Spleen (tissue), 13 donors: ENCODE measurements at places on chromosomes 2 and 18. TPM values are rescaled to one million over a fixed set of nuclear protein-coding genes. Genes with fewer than 3 reads are reported as not detected.

The FEV gene
- polyA plus RNA-seq, result not detected

The INHA gene
- 0.16 TPM for polyA plus RNA-seq

The MAPRE3 gene
- polyA plus RNA-seq, result 5.2 TPM

The RUFY4 gene
- polyA plus RNA-seq, result 0.32 TPM

The GULP1 gene
- polyA plus RNA-seq, result 1.3 TPM

The CD8B2 gene
- polyA plus RNA-seq, result not detected

The MARCO gene
- polyA plus RNA-seq, result 4.8 TPM

The TANK gene
- 37.5 TPM for polyA plus RNA-seq

The ANKRD30B gene
- polyA plus RNA-seq, result 0.06 TPM

The ABCB11 gene
- polyA plus RNA-seq, result 0.07 TPM

The PKP4 gene
- polyA plus RNA-seq, result 8.2 TPM

DNA sequence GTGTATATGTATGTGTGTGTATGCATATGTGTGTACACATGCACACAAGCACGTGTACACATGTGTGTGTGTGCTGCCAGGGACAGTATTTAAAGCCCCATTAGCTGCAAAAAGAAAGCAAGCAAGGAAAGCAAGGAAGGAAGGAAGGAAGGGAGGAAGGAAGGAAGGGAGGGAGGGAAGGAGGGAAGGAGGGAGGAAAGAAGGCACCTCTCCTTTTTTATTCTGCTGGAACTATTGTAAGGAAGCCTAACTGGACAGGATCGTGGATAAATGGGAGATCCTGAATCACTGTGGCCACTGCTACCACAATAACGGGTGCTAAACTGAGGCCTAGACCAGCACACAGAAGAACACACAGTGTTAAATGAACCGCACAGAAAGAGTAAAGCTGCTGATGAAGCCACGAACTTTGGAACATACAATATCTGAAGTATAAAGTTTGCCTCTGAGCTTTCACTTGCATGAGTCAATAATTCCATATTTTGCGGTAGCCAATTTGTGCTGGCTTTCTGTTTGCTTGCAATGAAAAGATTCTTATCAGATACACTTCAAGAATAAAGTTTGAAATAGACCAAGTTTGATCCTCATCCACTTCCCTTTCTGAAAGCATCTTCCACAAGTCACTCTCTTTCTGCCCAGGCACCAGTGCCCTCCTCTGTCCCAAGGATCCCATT is 15.5 kb downstream of the CACNB4 start:
- no peak for DNase-seq
- H3K4me3 ChIP-seq, result no peak overlapping the region
- no peaks in the 10 kb centered on the region for H3K36me3 ChIP-seq
- H3K27me3 ChIP-seq, result no peaks in the 10 kb centered on the region
- no peaks in the 10 kb centered on the region for H3K4me1 ChIP-seq

GRCh38 chr2:179574061-179574519 is 287.3 kb downstream of the ZNF385B start:
- no peaks in the 10 kb centered on the region for H3K4me1 ChIP-seq
- H3K27ac ChIP-seq, result no peak overlapping the region
- no peak for DNase-seq
- H3K27me3 ChIP-seq, result no peaks in the 10 kb centered on the region

DNA sequence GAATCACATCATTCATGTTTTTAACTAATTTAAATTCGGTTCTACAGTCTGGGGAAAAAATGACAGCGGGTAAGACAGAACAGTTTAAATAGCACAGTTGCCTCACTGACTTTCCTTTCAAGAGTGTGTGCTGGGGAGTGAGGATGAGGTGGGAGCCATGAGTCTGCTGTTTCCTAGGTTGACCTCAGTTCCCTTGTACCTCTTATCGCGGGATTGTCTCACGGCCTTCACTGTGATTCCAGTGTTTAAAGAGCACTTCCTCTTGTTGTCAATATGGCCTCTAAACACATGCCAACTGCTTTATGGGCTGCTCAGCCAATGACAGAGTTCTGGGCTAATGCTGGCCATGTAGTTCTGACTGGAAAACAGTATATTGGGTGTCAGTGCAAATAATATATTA is 41.6 kb upstream of the ALMS1 start:
- H3K27ac ChIP-seq, result no peak overlapping the region
- H3K36me3 ChIP-seq, result no peaks in the 10 kb centered on the region
- DNase-seq, result no peak
- H3K4me1 ChIP-seq, result no peaks in the 10 kb centered on the region
- no peak overlapping the region for H3K4me3 ChIP-seq

GRCh38 chr2:36357847-36358659 is 2.5 kb downstream of the CRIM1 start:
- H3K27me3 ChIP-seq, result peaks cover 29% of the 10 kb centered on the region
- no peaks in the 10 kb centered on the region for H3K36me3 ChIP-seq
- no peak for DNase-seq
- peak overlapping the region; percentile 48 for H3K4me3 ChIP-seq
- H3K4me1 ChIP-seq, result peaks cover 94% of the 10 kb centered on the region

GRCh38 chr2:36449943-36450392 is 94.4 kb downstream of the CRIM1 start:
- H3K4me3 ChIP-seq, result no peak overlapping the region
- peak overlapping the region; percentile 74 for H3K27ac ChIP-seq
- no peaks in the 10 kb centered on the region for H3K36me3 ChIP-seq
- H3K4me1 ChIP-seq, result peaks cover 27% of the 10 kb centered on the region
- no peaks in the 10 kb centered on the region for H3K27me3 ChIP-seq
- no peak for DNase-seq

DNA sequence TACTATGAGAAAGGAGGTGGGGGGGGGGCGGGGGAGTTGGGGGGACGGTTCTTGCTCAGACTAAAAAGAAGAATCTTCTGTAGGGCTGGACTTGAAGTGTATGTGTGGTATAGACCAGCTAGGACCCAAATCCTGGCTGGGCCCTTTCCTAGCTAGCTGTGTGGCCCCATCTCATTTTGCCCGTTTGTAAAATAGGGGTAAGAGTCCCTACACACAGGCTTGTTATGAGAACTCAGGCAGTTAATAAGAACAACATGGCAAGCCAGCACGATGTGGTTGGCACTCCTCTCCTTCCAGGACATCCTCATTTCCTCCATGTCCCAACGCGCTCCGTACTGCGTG is 1.1 kb downstream of the EVA1A start:
- peaks cover 70% of the 10 kb centered on the region for H3K27me3 ChIP-seq
- H3K4me3 ChIP-seq, result peak overlapping the region; percentile 49
- H3K4me1 ChIP-seq, result peaks cover 3% of the 10 kb centered on the region

DNA sequence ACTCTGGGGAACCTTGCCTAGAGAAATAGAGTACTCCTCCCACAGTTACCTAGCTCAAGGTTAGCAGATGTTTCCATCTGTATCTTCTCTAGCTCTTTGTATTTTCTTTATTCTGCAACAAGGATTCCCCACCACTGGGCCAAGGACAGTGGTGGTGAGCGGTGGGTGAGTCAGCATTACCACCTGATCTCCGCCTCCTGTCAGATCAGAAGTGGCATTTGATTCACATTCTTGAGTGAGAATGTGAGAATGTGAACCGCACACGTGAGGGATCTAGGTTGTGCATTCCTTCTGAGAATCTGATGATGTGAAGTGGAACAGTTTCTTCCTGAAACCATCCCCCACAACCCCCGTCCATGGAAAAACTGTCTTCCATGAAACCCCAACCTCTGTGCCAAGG is 9.0 kb downstream of the EPB41L3 start:
- H3K4me1 ChIP-seq, result no peaks in the 10 kb centered on the region
- no peak overlapping the region for H3K27ac ChIP-seq
- H3K4me3 ChIP-seq, result no peak overlapping the region
- no peak for DNase-seq

DNA sequence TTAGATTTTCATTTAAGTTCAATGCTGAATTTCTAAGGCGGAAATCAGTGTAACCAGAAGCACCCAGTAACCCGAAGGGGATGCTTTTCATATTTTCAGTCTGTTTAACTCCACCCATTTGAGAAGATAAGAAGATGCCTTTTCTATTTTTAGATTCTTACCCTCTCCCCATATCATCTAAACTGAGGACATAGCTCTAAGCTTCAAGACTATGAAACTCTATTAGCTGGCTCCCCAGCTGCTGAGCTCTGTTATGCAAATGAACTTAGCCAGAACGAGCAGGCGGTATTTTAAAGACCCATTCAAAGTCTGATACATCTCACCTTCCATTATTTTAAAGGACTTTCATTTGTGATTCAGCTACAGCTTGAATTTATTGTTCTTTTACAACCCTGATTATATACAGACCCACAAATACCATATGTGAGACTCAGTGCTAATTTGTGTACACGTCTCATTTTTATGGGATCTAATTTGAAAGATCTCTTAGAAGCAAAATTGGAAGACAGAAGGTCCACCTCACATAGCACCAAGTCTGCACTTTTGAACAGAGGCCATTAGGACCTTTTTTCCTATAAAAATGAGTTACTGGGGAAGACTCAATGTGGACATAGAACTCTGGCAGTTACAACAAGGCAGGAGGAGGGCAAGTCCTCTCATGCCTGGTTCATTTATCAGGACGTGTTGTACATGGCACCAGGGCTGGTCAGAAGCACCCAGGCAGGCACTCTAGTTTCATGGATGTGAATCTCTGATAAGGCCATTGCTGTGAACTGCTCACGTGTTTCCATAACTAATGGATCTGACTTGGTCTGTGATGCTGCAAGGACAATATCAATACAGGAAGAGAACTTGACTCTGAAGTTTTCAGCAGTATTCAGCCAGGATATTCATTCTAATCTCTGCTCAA is 16.3 kb downstream of the CDC42EP3 start:
- peak overlapping the region; percentile 81 for H3K27ac ChIP-seq
- no peak for DNase-seq
- no peaks in the 10 kb centered on the region for H3K27me3 ChIP-seq
- H3K4me3 ChIP-seq, result no peak overlapping the region
- peaks cover 80% of the 10 kb centered on the region for H3K4me1 ChIP-seq

DNA sequence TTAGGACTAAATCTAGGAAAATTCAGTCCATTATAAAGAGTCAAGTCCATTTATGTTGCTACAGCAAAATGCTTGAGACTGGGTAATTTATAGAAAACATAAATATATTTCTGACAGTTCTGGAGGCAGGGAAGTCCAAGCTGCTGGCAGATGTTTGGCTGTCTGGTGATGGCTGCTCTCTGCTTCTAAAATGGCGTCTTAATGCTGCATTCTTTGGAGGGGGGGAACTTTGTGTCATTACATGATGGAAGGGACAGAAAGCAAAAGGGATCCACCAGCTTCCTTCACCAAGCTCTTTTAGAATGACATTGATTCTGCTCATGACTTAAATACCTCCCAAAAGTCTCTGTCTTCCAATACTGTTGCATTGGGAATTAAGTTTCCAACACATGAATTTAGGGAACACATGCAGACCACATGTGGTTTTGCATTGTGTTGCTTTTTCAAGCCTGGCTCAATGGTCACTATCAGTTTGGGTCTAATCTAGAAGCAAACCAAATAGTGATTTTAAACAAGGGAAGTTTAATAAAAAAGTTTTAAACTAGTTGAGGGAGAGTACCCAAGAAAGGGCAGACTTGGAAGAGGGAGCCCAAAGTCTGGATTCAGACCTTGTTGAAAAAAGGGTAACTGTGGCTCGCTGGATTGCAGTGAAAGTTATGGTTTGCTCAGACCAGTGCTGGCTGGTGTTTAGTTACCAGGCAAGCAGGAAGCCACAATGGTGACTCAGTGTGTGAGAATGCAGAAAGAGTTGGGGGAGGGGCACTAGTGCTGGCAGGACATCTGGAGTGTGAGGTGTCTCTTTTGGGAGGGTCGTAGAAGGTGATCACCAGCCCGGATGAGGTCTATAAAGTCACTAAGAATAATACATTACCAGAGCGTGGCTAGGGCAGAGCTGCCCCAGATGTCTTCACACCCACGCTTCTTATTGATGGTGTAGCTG is 30.8 kb downstream of the C18orf54 start:
- no peaks in the 10 kb centered on the region for H3K27me3 ChIP-seq
- no peaks in the 10 kb centered on the region for H3K4me1 ChIP-seq
- H3K27ac ChIP-seq, result no peak overlapping the region
- no peak overlapping the region for H3K4me3 ChIP-seq
- no peak for DNase-seq
- H3K36me3 ChIP-seq, result no peaks in the 10 kb centered on the region

DNA sequence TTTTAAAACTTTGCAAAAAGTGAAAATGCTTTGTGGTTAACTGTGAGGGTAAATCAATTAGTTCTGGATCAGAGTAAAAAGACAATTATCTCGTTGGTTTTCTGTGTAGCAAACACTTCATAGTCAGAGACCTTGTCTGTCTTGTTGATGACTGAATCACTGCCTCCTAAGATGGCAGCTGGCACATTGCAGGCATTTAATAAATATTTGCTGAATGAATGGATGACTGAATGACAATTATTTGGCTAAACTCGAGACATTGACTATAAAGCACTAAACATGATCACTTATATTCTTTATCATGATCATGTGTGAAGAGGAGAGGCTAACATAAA is 96.2 kb downstream of the MAIP1 start:
- H3K36me3 ChIP-seq, result no peaks in the 10 kb centered on the region
- no peak for DNase-seq
- H3K4me1 ChIP-seq, result no peaks in the 10 kb centered on the region
- H3K4me3 ChIP-seq, result no peak overlapping the region
- H3K27ac ChIP-seq, result no peak overlapping the region
- H3K27me3 ChIP-seq, result no peaks in the 10 kb centered on the region

GRCh38 chr2:98895221-98895620 is 40.8 kb downstream of the CRACDL start:
- H3K27ac ChIP-seq, result no peak overlapping the region
- no peak overlapping the region for H3K4me3 ChIP-seq
- H3K4me1 ChIP-seq, result no peaks in the 10 kb centered on the region
- H3K36me3 ChIP-seq, result no peaks in the 10 kb centered on the region
- no peak for DNase-seq

GRCh38 chr2:197037863-197038398 is 111.4 kb upstream of the PGAP1 start:
- no peak overlapping the region for H3K4me3 ChIP-seq
- no peaks in the 10 kb centered on the region for H3K27me3 ChIP-seq
- DNase-seq, result no peak
- H3K27ac ChIP-seq, result no peak overlapping the region
- peaks cover 18% of the 10 kb centered on the region for H3K36me3 ChIP-seq

DNA sequence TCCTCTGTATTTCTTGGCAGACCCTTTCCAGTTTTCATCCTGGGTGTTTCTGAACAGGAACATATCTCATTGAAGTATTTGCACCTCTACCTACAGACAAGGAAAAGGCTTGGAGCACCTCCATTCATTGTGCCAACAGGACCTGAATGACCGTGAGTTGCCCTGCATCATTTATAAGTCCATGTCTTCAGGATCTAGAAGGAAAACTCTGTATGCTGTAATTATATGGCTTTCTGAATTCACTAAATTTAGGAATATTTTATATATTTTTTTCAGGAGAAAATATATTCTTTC is 402.3 kb upstream of the SLC14A2 start:
- no peak overlapping the region for H3K4me3 ChIP-seq
- no peak for DNase-seq
- H3K27ac ChIP-seq, result no peak overlapping the region
- H3K36me3 ChIP-seq, result no peaks in the 10 kb centered on the region

DNA sequence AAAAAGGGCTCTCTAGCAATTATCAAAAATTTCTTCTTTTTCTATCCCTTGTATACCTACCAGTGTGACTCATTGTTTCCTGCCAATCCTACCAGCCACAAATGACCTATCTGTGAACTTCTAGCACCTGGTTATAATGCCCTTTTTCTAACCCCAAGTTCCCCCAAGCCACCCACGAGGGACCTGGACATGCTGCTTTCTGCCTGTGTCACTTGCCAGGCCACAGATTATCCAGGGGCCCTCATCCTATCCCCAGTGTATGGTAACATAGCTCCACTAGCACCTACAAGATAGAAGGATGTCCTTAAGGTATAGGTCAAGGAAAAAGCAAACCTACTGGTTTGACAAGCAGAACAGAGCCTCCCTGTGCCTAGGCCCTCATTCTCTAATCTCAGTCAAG is 26.8 kb downstream of the AAK1 start:
- H3K36me3 ChIP-seq, result no peaks in the 10 kb centered on the region
- no peak overlapping the region for H3K27ac ChIP-seq

- H3K4me1 ChIP-seq, result no peaks in the 10 kb centered on the region
- no peak overlapping the region for H3K4me3 ChIP-seq
- H3K27ac ChIP-seq, result no peak overlapping the region
- no peaks in the 10 kb centered on the region for H3K27me3 ChIP-seq
These were observed 37.2 kb upstream of the RAPH1 start for GRCh38 chr2:203572316-203572715.
